Fibroblast of pulmonary artery (primary cell): ENCODE measurements at places on chromosomes 5 and 9.
A peak's percentile ranks its signal among the peaks of the same experiment; 100 is the strongest.

GRCh38 chr9:125074976-125075375, 68.4 kb downstream of the SCAI start:
- peak; percentile 50 for DNase-seq

DNA sequence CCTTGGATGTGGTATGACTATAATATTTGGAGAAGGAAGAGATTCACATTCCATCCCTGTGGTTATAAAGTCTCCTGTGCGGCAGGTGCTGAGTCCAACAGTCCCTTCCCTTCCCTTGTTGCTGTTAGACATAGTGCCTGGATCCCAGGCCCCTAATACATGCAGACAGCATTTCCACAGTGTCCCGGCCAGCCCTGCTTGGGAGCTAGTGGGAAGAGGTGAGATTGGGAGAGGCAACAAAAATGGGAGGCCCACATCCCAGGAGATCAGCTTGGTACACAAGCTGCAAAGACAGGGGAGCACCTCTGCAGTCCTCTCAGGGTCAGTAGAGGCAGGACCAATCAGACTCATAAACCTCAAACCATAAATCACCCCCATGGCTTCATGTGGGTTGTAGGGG, 3.3 kb upstream of the NEURL1B start:
- no peak for DNase-seq

DNA sequence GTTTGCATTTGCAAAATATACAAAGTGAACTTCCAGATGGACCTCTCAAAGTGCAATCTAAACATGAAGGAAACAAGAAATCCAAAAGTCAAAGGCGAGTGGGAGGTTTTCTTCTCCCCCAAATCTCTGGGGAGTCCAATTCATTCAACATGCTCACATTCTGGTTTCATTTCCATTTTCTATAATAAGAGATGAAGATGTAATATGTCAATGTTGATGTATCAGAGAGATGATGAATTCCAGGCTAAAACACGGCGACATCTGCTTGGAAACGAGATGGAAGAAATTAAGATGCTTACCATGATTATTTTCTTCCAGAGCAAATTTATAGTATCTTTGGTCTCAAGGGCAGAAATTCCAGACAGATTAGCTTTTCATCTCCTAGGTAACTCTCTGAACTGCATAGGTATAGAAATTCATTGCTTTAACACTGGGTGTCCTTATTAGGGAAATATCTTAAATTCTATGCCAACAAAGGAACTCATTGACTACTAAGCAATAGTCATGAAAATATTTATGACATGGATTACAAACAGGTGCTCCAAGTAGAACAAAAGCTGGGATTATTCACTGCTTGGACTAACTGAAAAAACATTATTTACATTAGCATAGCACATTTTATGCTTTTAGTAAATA, 287.9 kb downstream of the SEC61B start:
- no peak for DNase-seq

GRCh38 chr9:109107402-109108240, 12.1 kb downstream of the TMEM245 start:
- DNase-seq: peak; percentile 71

DNA sequence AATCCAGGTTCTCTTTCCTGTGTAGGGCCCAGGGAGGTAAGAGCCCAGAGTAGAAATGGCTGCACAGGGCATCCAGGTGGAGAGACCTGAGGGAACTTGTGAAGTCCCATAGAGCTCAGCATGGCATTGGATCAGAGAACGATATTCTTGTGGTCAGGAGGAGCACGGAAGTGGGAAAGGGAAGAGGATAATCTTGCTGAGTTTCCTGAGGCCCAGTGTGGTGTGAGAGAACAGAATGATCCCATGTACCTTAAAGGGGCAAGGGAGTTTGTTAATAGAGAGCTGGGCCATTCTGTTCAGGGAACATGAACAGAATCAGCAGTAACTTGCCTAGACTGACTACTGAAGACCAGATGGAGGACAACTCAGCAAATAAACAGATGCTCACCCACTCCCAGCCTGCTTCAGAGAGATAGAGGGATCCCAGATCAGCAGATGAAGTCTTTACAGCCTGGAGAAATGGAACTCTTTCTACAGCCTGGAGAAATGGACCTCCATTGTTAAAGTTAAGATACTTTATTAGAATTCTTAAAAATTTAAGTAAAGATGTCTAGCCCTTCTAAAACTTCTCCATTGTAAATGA, 119.7 kb upstream of the ELL2 start:
- peak; percentile 40 for DNase-seq

- DNase-seq: peak; percentile 12
These were observed 262.4 kb downstream of the GRIA1 start for GRCh38 chr5:153752890-153753289.

DNA sequence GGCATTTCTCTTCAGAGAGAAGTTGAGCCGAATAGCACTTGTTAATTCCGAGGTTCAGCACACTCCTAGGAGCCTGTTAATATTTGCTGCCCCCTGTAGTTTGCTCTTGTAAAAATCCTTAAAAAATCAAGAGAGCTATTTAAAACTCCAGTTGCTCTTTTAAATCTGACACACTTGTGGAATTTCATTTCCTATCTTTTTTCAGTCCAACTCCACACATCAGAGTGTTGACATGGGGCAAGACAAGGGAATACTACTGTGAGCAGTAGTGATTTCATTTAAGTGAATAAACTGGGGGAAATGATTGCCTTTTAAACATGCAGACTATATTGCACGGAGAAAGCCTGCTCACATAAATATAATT, 1096.3 kb upstream of the DMAC1 start:
- peak; percentile 65 for DNase-seq

GRCh38 chr5:107426209-107426608, 244.5 kb downstream of the EFNA5 start:
- no peak for DNase-seq

DNA sequence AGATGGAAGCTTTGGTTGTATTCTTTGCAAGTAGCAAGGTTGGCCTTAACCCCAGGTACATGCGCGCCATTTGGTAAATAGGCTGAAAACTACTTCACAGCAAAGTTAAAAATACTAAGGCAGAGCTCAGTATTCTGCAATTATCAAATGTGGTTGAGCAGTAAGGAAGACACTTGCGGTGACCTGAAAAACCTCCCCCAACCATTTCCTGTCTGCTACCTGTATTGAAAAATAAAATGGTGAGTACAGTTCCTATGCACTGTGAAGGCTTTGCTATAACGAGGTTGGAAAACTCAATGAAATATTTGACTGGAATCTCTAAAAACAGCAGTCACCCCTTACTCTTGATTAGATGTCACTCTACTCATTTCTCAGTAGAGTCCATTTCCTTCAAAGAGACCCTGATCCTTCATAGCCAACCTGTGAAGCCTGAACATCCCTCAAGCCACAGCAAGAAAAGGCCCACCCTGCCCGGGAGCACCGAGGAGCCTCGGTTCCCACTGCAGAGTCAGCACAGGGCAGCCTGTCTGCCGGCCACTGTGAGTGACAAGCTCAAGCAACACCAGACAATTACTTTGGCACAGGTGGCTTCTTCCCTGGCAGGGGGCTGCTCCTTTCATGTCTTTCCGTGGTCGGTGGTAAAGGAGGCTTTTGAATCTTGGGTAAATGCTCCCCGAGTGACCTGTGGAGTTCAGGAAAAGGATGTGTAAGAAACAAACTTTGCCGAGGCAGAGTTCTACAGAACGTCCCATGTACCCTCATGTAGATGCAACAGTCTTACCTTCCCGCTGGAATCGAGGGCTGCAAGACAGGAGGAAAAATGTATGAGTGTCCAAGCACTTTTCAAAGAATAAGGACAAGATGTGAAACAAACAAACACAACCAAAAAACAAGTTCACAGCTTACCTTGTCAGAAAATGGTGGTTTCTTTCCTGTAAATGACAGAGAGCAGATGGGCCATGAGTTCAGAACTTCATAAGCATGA, 29.6 kb downstream of the C5orf58 start:
- no peak for DNase-seq

GRCh38 chr9:93309889-93310425, 126.0 kb downstream of the WNK2 start:
- no peak for DNase-seq

DNA sequence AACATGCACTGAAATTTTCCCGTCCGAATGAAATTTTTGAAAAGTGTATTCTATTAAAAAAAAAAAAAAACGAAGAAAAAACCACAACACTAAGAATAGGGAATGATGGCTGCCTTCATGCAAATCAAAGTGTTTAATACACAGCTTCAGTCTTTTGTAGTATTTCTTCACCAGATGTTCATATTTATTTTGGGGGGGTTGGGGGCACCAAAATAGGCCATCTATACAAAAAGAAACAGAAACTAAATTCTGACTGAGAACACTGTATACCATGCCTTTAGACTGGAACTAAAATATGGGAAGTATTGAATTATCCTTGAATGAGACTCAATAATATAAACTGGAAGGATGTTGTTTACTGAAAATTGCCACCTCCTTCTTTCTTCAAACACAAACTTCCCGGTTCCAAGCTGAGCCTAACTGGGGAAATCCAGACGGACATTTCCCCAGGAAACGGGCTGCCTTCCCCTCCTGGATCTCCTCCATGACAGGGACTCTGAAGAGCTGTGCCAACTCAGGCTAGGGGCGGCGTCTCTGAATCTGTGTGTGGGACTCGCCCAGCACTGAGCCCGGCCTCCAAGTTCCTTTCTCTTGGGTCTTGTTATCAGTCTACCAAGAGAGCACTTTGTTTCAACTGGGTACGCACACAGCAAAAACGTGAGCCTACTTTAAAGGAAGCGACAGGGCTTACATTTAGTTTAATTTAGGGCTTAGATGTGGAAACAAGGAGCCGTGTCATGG, 511.3 kb upstream of the ADAMTS16 start:
- DNase-seq: no peak

DNA sequence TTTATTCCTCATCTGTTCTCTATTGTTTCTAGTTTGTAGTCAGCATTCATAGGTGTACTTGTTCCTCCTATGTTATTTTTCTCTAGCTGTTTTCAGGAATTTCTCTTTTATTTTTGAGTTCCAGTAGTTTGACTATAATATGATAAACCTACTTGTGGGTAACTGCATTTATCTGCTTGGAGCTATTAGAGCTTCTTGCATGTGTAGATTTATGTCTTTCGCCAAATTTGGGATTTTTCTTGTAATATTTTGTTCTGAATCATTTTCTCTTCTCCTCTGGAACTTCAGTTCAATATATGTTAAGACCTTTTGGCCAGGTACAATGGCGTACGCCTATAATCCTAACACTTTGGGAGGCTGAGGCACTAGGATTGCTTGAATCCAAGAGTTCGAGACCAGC, 37.4 kb downstream of the JMY start:
- DNase-seq: no peak

- DNase-seq: no peak
These were observed 40.0 kb downstream of the HRH2 start for GRCh38 chr5:175697846-175698245.

GRCh38 chr5:117486261-117486660, 911.6 kb upstream of the SEMA6A start:
- DNase-seq: no peak

DNA sequence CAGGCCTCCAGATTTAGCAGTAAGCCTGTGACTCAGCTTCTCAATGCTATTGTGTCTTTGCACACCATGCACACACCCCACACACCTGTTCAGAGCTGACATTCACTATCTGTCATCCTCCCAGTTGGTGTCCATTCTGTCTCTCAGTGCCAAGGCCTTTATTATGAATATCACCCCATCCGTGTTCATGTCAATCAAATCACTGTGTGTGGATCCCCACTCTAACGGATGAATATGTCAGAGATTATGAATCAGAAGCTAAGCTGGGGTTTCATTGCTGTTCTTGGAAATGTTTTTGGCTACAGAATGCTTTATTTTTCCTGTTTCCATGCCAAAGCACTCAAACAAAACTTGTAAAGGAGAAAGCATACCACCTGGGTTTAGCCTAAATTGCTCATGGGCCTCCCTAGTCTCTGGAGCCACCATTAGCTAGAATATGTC, 9.4 kb upstream of the MAMDC2 start:
- DNase-seq: no peak

GRCh38 chr5:177547736-177548135, 6.6 kb downstream of the FAM193B start:
- no peak for DNase-seq

- DNase-seq: no peak
These were observed at the start of gene SLC46A2 for GRCh38 chr9:112890106-112891081. TSS of gene SLC46A2 (minus strand) at chr9:112890876. CDS start at chr9:112890681, 195 bp downstream.

DNA sequence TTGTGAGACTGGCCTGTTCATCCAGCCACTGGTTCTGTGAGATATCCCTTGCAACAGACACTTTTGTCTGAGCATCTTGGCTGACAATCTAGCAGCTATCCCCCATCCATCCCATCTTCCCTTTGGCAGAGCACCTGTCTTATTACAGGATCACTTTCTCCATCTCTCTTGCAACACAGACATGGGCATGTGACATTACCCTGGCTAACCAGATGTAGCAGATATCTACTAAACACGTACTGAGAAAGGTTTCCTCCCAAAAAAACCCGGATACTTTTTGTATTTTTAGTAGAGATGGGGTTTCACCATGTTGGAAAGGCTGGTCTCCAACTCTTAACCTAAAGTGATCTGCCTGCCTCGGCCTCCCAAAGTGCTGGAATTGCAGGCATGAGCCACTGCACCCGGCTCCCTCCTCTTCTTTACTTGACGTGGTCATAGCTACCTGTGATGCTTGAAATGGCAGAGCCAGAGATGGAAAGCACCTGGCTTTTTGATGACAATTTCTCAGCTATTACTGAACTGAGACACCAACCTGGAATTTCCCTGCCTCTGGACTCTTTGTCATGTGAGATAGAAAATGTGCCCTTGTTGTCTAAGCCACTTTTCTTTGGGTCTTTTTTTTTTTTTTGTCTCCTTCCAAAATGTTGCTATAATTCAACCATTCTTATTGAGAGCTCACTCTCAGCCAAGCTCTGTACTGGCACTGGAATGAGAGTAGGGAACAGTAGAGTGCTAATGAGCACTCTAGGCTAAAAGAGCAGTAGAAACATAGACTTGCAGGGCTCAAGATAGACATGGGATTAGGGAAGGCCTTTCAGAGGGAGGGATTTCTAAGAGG, 32.6 kb downstream of the FNBP1 start:
- DNase-seq: no peak

DNA sequence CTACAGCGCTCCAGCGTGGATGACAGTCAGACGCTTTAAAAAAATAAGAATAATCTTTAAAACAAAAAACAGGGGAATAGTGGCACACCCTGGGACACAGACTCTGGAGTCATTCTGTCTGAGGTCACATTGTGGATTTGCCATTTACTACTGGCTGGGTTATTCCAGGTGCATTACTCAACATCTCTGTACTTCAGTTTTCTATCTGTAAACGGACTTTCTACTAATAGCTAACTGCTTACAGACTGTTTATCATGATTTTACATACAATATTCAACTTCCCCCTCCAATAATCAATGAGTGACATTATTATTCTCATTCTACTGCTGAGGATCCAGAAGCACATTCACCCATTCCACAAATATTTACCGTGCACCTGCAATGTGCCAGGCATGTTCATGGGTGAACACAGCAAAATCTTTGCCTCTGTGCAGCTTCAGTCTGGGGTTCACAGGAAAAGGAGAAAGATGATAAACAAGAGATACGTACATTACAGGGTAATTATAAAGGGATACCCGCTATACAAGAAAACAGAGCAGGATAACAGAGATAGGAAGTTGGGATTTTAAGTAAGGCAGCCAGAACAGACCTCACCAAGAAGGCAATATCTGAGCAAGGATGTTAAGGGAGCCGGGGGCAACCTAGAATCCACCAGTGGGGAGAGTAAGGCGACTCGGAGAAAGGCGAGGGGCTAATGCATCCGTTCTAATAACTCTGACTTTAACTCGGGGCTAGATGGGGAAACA, 984 bp upstream of the RAD23B start:
- no peak for DNase-seq
